Muscle of arm (tissue), 14 donors: ENCODE measurements at places on chromosomes 3 and 15. TPM values are rescaled to one million over a fixed set of nuclear protein-coding genes. Genes with fewer than 3 reads are reported as not detected.

REC114 gene
- not detected for polyA plus RNA-seq

DNA sequence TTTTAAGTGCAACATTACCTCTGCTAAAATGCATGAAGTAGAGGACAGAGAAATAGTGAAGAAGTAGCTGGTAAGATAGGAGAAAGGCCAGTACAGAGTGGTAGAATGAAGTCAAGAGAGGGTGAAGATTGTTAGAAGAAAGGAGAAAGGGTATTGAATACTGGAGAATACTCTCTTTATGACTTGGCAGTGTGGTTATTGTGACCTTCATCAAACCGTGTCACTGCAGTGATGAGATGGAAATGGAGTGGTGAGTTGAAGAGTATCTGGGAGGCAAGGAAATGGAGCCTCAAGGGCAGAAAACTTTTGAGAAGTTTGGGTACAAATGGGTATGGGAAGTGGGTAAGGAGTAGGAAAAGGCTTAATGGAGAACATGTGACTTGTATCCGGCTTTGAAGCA lies 24.7 kb downstream of the MINDY2 start:
- no peak for DNase-seq

CD86 gene
- 2.8 TPM for polyA plus RNA-seq

CEMIP gene
- 2.6 TPM for polyA plus RNA-seq

ZNF860 gene
- 0.57 TPM for polyA plus RNA-seq

MAGEL2 gene
- polyA plus RNA-seq: 17.2 TPM

GRCh38 chr3:100590114-100590839 lies 19.1 kb upstream of the ADGRG7 start:
- DNase-seq: peak; percentile 81

ZCWPW2 gene
- not detected for polyA plus RNA-seq

USF3 gene
- 23.7 TPM for polyA plus RNA-seq

RTP1 gene
- 0.19 TPM for polyA plus RNA-seq

DNA sequence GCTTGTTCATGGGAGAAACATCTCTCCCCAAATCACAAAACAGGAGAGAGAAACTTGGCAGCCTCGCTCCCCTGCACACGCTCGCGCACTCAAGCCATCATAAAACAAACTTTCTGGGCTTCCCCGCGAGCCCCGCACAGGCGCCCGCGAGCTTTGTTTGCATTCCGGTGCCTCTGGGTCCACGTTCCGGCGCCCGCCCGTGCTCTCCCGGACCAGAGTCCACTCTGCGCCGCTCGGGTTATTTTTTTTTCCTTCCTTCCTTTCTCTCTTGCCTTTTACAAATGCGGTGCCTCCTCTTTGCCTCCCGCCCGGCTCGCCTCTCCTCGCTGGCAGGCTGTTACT lies 363 bp downstream of the MAGI1 start:
- DNase-seq: no peak

DNA sequence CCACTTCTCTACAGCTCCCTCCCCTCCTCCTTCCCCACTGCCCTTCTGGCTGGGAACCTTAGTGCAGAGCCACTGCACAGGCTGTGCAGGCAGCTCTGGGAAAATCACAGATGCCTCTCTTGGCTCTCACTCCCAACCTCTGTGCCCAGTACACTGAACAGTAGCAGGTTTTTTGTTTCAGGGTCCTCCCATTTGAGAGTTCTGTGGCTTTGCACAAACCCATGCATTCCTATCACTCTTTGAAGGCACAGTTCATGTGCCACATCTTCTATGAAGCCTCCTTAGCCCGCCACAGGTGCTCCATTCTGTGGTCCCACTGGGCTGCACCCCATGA lies 103.9 kb downstream of the SNRK start:
- DNase-seq: no peak

GRCh38 chr3:138950006-138950644 lies 3.1 kb downstream of the FOXL2NB start:
- DNase-seq: no peak

DNA sequence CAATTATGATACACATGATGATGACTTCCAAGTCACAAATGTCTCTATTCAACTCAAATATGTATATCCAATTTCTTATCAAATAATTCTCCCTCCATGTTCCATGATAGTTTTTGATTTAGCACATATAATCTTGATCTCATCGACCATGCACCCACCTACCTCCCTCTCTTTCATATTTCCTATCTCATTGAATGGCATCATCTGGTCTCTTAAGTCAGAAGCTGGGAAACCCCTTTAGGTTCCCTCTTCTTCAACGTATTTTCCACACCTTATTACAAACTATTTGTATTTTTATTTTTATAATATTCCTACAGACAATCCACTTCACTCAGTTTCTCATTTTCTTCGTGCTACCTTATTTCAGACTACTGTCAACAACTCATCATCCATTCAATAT lies 56.9 kb upstream of the DPH6 start:
- no peak for DNase-seq

CPEB1 gene
- polyA plus RNA-seq: 1.2 TPM

- DNase-seq: no peak
These were observed 25.7 kb upstream of the WNT5A start for GRCh38 chr3:55512571-55513343.

GRCh38 chr3:36957862-36958686 lies 13.2 kb upstream of the TRANK1 start:
- no peak for DNase-seq

DNA sequence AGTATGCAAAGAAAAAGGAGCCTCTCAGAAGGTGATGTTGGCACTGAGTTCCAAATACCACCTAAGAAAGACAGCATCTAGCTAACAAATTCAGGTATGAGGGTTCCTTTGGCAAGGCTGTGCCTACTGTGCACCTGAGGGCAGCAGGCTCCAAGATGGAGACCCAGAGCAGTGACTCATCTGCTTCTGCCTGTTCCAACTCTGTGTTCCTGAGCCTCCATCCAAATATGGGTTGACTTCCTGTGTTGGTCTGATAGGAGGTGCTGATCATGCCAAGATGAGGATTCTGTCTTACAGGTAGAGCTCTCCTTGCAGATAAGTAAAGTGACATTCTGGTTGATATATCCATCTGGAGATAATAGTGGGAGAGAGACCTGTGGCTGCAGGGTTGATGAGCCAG lies 26.0 kb downstream of the SV2B start:
- no peak for DNase-seq

DNA sequence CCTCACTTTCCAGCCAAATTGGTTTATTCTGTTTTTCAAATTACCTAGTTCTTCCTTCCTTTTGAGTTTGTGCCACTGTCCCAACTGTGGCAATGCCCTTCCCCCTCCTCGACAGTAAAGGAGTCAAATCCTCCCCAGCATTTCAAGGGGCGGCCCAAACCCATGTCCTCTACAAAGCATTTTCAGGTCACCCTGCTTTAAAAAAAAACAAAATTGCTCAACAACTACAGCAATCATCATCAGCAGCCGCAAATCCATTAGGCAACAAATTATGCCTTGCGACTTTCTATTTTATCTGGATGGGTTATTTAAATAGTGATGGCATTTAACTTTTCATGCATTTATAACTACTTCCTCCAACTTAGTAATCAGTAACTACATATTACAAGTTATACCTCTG lies 32.7 kb downstream of the PLD1 start:
- no peak for DNase-seq

SCN11A gene
- polyA plus RNA-seq: 3.8 TPM

GRCh38 chr3:12730506-12731242 lies 28.4 kb downstream of the TMEM40 start:
- no peak for DNase-seq

DNA sequence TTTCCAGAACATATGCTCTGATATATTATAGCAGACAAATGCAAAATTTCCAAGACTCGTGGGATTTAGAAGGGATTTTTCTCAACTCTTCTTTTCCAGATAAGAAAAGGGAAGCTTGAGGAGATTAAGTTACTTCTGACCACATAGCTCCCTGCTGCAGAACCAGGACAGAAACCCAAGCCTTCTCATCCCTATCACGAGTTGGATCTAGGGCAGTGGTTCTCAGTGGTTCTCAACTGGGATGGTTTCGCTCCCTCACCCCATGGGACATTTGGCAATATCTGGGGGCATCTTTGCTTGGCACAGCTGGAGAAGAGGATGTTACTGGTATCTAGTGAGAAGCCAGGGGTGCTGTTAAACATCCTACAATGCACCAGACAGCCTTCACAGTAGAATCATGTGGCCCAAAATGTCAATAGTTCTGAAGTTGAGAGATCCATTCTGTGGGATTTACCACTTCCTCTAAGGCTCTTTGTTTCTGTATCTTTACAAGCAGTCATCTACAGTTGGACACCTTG lies 64.2 kb downstream of the LIPC start:
- DNase-seq: no peak

UNC13C gene
- polyA plus RNA-seq: 2.7 TPM

- DNase-seq: peak; percentile 29
These were observed 191.9 kb upstream of the LRIG1 start for GRCh38 chr3:66692766-66693150.

- no peak for DNase-seq
These were observed 19.7 kb downstream of the GABRA5 start for GRCh38 chr15:26886566-26886965.

MEIS2 gene
- polyA plus RNA-seq: 10.9 TPM

- no peak for DNase-seq
These were observed 145.0 kb downstream of the ADAM10 start for GRCh38 chr15:58604455-58604923.

DNA sequence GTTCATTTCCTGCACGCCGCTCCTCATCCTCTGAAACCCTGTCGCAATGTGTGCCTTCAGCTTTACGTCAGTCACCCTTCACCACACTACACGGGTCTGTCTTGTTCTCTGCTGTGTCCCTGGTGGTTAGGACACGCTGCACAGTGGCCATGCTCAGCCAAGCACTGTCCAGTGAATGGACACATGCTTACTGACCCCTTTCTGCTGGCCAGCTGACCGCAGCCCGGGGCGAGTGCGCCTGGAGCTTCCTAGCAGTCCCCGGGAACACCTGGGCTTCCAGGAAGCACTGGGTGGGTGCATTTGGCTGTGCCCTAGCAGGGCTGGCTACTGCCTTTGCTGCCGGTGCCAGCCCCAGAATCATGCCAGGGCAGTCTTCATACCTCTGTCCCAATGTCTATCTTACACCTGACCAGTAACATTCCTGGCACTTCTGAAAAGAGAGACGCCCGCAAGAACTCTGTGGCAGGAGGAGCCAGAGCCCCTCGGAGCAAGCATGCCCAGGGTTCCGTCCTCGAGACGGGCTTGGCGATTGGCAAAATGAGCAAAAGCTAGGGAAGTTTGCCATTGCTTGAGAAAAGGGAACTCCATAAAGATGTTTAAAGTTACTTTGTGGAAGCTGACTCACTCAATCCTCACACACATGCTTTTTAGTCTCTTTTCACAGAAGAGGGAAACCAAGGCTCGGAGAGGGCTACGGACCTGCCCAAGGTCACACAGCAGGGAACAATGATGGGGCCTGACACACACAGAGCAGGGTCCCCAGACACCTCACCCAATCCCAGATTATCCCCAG lies 15.7 kb upstream of the ZXDC start:
- no peak for DNase-seq

GATM gene
- polyA plus RNA-seq: 482 TPM

GRCh38 chr3:111618945-111619344 lies 23.8 kb upstream of the ZBED2 start:
- no peak for DNase-seq

CFAP44 gene
- polyA plus RNA-seq: 5.3 TPM

- DNase-seq: no peak
These were observed 1.3 kb downstream of the B3GALNT1 start for GRCh38 chr3:161103776-161104385.

CDHR4 gene
- 0.10 TPM for polyA plus RNA-seq

DNA sequence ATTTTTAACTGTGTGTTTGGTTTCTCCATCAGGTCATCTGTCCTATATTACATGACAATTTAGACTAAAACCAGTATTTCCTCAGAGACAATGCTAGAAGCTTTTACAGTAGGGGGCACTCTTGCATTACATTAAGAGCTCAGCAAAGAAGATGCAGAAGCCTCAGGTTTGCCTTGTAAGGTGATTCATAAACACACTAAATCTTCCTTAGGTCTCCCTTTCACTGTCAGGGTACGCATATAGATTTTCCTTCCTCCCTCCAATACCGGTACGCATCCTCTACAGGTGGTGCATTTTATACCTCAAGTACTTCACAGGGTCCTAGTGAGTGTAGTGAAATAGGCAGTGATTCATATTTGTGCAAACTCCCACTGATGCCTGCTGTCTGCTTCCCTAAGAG lies 46.5 kb downstream of the CD86 start:
- peak; percentile 10 for DNase-seq

- DNase-seq: no peak
These were observed 40.1 kb upstream of the EPHB1 start for GRCh38 chr3:134754768-134755559.

DNA sequence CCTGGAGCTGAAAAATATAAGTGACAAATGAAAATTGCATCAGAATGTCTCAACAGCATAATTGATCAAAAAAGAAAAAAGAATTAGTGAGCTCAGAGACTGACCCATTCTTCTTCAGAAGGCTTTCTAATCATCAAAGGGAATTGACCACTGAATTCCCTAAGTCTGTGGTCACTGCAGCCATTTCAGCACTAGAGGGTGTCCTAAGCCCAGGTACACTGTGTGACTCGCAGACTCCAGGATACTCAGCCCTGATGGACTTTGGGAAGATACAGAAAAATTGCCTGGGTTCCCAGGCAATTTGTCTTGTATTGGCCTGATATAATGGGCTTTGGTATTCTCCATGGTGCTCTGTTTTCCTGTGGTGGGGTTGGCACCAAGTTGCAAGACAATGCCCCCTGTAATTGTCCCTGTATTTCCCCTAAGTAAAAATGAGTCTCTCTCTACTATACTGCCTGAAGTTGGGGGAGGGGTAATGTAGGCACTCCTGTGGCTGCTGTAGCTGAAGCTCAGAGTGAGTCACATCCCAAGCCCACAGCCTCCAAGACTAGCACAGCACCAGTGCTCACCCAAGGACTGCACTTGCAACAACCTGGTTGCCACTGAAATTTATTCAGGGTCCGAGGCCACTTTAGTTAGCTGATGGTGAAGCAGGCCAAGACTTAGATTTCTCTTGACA lies 256.0 kb upstream of the STAC start:
- no peak for DNase-seq

DNA sequence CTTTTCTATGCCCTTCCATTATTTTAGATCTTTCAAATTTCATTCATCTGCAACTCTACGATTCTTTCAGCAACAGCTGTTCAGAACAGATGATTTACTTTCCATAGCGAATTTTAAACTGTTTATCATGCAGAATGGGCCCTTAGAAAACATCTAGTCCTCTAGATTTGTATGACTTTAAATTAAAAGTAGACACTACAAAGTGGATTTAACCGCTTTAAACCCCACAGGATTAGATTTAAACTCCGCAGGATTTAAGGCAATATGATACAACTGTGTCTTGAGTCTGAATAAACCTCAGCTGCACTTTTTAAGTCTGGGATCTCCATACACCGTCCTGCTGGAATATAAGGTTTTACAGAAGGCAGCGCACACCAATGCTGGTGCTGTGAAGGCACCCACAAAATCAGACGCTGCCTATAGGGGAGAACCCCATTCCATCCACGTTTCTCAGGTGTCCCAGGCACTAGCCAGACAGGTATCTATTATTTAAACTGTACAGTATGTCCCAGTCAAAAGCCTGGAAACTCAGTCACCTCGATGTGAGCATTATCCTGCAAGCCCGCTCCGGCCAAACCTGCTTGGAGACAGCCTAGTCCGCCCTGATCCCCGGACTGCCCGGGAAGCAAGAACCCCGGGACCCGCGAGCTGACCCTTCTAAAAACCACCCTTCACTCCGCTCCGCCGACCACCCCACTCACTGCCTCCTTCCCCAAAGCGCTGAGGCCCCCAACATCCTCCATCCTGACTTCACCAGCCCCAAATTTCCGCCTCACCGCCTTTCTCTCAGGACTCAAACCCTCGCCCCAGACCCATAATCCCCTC lies 768 bp downstream of the ANO10 start:
- peak; percentile 51 for DNase-seq

GRCh38 chr3:34365231-34365630 lies 566.8 kb downstream of the PDCD6IP start:
- DNase-seq: no peak

STAC gene
- polyA plus RNA-seq: 34.4 TPM
